ENCODE measurements at places on chromosomes 6 and 20.

DNA sequence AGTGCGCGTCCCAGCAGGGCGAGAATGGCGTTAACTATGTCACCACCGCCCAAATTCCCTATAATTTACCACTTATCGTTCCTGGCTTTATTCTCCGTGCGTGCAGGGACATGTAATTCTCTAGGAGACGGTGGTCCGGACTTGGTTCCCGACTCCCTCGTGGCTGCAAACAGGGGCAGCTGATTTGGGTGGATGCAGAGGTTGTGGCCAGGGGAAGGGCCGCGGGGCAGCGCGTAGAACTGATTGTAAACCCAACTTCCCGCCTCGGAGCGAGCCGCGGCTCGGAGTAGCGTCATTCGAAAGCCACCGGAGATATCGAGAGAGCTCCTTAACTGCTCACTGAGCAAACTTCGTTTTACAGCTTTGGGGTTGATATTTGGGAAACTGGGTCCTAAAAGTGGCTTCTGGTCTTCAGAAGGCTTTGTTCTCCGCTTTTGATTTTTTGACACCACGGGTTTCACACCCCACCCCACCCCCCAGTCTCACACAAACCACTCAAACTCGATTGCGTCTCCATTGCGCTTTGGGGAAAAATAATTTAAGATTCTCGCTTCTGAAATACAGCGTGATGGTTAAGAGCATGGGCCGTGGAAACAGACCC, 17.5 kb upstream of the ZSCAN9 start:
- DNase-seq, result no peak

DNA sequence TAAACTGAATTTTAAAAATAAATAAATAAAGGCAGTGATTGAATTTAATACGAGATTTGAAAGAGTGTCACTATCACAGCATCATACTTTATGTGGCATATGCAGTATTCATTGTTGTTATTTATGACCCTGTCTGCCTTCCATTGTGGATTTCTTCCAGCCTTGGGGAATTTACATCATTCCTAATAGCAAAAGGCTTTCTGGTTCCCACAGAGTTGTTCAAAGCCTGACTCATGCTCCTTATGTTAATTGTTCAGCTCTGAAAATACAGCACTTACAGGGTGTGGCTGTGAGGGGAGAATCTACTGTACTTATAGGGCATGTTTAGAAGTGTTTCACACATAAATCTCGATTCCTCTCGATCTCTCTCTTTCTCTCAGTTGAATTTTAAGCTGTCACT, 54.4 kb downstream of the JAG1 start:
- DNase-seq, result no peak

DNA sequence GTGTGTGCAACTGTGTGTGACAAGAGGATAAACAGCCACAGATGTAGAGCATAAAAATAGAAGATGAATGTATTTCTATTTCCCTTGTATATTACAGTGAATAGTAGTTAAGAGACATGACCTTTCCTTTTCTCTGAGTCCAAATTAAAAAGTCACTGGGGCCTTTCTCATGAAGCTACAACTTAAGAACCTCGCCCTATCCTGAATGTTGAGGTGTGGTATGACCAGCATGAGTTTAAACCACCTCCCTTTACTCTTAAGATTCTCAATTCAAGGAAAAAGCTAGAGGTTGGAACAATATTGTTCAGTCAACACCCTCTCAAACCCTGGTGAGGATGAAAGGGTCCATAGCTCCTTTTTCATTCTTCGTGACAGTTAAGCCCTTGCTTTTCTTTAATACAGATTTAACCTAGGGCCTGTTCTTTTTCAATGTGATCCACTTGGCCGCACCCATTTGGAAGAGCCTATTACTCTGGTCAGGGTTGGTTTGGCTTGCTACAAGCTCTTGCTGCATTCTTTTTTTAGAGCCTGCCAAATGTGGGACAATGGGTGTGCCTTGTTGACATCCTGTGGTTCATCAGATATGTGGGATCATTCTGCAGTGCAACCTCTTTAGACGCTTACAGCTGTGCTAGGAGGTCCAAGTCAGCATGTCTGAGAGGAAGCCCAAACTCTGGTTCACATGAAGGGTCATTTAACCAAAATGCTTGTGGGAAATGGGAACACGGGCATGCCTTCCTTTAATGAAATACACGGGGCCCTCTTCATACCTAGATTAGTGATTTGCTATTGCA, 290.0 kb downstream of the HAO1 start:
- DNase-seq, result no peak

- no peak for DNase-seq
These were observed 40.3 kb downstream of the KIF6 start for GRCh38 chr6:39684790-39685488.
